ENCODE measurements at places on chromosomes 6 and 20.

- no peak for DNase-seq
These were observed 20.6 kb upstream of the ZBTB24 start for GRCh38 chr6:109503327-109504224.

DNA sequence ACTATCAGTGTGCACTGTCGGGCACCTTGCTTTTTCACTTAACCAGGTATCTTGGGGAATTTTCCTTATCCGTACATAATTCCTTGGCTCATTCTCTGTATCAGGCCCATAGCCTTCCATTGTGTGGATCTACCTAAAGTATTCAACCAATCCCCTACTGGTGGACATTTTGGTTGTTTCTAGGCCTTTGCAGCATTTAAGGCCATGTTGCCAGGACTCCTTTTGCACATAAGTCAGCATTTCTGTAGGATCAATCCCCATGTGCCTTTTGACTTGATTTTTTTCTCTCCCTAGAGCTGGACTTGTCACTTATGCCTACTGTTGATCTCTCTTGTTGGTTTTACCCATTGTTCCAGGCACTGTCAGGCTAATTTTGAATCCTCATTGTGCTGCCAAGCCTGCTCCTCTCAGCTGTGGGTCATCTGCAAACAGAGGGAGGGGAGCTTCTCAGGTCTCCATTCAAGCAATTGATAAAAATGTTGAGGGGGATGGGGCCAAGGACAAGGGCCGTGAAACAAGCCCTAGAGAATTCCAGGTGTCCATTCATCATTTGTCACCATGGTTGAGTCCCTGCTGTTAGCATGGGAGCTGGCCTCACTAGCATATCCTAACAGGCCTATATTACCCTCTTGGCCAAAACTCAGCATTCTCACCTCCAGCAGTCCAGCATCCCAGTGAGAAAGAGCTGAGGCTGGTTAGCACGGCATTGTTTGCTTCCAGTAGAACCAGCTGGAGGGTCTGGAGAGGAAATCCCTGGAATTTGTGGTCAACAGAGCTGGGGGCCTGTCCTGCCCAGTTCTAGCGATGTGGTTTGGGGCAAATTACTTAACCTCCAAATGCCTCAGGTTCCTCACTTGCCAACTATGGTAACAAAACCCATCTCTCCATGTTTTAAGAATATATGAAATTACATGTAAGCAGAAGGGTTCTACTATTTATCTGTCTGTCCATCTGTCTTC lies 178.4 kb downstream of the MRPL14 start:
- no peak for DNase-seq

DNA sequence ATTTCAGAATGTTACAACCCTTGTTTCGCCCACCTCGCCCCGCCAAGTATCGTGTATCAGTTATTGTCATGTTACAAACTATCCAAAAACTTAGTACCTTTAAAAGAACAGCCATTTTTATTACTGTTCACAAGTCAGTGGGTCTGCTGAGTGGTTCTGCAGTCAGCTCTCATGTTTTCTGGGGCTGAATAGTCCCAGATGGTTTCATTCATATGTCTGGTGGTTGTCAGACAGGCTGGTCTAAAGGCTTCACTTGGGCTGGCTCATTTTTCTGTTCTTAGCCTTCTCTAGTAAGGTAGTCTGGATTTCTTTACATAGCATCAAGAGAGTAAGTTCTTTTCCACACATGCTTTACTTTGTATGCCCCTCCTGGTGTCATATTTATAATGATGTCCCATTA lies 8.6 kb downstream of the ZNF292 start:
- no peak for DNase-seq

GRCh38 chr20:44489223-44489622 lies 13.5 kb downstream of the TTPAL start:
- DNase-seq: no peak

DNA sequence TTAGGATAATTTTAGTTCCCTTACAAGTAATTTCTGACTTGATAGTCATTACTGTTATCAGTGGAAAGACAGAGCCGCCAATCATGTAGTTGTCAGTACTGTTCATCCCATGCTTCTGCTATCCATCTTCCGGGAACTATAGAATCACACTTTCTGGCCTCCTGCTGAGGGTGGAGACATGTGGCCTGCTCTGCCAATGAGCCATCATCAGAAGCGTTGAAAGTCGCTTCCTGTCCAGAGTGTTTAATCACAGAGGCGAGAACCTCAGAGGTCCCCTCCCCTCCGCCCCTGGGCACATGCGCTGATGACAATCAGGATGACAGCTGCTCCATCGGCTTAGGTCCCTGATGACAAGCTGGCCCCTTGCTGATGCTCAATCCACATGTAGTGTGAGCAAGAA lies 3.0 kb downstream of the DDO start:
- no peak for DNase-seq

GRCh38 chr6:44066394-44067172 lies 60.7 kb downstream of the MRPL14 start:
- no peak for DNase-seq

DNA sequence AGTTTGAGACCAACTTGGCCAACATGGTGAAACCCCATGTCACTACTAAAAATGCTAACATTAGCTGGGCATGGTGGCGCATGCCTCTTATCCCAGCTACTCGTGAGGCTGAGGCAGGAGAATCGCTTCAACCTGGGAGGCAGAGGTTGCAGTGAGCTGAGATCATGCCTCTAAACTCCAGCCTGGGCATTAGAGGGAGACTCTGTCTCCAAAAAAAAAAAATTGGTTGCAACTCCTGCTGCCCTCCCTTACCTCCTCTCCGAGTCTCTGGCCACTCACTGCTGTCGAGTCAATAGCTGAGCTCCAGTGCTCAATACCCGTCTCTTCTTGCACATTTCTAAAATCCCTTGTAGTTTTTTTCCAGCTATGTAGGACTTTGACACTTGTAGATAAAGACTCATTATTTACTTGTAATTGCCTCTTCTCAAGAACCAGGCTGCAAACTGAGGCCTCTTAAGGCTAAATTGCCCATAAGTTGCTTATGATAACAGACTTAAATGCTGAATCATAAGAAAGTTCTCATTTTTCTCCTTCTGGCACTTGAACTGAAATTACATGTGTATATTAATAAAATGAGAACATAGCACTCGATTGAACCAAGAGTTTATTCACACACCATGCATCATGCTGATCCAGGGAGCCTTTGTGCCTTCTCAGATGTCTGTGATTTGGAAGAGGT lies 13.8 kb downstream of the HECA start:
- no peak for DNase-seq

DNA sequence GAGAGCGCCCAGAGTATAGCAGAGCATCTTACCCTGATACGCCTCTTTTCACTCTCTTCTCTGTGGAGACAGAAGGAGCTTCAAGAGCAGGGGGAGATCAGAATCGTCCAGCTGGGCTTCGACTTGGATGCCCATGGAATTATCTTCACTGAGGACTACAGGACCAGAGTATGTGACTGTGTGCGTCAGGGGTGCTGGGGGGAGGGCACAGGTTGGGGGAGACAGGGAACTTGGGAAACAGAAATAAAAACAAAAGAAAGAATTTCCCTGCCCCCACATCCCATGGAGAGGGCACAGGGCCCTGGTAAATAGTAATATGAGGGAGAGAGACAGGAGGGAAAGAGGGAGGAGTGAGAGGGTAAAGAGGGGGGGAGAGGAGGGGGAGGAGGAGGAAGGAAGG lies 3.0 kb upstream of the C4A start:
- no peak for DNase-seq

GRCh38 chr20:8454137-8454712 lies 322.2 kb downstream of the PLCB1 start:
- no peak for DNase-seq

DNA sequence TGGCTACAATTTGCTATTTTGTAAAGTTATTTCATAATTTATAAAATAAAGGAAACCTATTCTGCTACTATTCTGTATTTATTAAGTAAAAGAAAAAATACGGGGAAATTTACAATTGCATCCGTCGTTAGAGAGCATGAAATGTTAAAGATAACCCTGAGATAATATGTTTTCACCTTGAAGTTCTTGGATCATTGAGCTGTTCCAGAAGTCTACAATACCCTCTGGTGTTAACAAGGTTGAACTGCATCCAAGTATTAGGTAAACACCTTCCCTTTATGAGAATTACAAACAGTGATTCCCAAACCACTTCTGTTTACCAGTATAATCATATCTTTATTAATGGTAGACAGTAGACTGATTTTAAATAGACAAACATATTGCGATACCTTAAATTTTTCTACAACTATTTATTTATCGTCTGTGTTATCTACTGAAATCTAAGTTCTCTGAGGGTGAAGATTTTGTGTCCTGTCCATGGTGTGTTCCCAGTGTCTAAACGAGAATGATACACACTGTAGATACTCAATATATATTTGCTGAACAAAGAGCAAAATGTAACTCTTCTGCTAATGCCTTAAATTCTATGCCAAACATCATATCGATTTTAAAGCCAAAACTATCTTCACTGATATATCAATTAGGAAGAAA lies 28.2 kb downstream of the TBC1D32 start:
- no peak for DNase-seq

- no peak for DNase-seq
These were observed 170.9 kb downstream of the KLHL32 start for GRCh38 chr6:97095311-97095850.

GRCh38 chr6:155325700-155326516 lies 11.6 kb upstream of the TFB1M start:
- no peak for DNase-seq

- no peak for DNase-seq
These were observed 18.7 kb upstream of the CTAGE9 start for GRCh38 chr6:131729550-131729949.

GRCh38 chr20:47055699-47056369 lies 161.2 kb downstream of the EYA2 start:
- DNase-seq: no peak

GRCh38 chr20:33656783-33657703 lies 5.1 kb upstream of the C20orf144 start:
- DNase-seq: no peak

DNA sequence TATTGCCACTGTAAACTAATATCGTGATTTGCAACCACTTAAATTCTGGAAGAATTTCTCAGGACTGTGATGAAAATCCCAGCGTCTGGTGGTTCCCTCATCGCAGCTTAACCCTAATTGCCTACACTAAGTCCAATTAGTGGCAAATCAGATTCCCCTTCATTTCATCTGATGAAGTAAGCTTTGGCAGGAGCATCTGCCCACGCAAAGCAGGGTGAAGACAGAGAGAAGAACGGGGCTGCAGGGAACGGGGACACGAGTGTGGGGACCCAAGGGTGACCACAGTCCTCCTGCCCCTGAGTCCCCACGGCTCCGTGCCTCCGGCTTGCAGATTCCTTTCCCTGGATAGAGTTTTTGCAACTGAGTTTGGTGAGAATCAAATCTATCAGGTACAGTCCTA lies 159.5 kb downstream of the LY86 start:
- DNase-seq: no peak

DNA sequence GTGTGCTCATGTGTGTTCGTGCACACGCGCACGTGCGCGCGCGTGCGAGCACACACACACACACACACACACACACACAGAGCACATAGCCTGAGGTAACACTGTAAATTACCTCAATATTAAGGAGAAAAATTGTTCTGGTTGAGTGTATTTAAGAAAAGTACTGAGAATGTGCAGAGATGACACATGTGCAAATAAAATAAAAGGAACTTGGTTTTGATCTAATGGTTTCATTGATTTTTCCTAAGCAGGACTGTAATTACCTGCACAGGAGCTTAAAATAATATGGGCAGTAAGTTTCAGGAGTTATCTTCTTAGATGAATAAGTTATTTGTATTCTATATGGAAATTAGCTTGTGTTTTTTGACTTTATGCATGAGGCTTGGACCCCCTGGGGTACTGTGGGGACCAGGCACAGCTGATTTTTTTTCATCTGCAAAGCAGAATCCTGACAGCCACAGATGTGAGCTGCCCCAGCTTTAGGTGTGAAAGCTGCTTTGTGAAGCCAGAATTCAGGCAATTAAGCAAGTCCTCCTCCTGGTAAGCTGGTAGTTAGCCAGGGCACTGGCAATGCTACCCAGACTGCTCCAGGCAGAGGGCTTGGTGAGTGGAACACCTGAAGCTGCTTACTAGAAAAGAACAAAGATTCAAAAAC lies 1040.6 kb upstream of the CITED2 start:
- no peak for DNase-seq

DNA sequence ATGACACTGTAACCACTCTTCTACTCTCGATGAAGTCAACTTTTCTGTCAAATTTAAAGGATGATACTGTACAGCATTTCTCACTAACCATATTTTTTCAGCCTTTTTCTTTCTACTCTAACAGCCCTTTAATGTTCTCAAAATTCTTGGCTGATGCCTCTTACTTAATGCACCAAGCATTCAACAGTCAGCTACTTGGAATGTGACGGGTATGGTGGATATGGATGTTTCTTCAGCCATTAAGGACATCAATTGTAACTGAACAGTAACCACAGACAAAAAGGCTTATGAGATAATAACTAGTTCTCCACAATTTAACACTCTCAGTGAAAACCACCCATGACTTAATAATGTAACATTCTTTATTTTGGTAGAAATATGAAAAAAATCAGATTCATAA lies 467.2 kb upstream of the ZNF337 start:
- no peak for DNase-seq

DNA sequence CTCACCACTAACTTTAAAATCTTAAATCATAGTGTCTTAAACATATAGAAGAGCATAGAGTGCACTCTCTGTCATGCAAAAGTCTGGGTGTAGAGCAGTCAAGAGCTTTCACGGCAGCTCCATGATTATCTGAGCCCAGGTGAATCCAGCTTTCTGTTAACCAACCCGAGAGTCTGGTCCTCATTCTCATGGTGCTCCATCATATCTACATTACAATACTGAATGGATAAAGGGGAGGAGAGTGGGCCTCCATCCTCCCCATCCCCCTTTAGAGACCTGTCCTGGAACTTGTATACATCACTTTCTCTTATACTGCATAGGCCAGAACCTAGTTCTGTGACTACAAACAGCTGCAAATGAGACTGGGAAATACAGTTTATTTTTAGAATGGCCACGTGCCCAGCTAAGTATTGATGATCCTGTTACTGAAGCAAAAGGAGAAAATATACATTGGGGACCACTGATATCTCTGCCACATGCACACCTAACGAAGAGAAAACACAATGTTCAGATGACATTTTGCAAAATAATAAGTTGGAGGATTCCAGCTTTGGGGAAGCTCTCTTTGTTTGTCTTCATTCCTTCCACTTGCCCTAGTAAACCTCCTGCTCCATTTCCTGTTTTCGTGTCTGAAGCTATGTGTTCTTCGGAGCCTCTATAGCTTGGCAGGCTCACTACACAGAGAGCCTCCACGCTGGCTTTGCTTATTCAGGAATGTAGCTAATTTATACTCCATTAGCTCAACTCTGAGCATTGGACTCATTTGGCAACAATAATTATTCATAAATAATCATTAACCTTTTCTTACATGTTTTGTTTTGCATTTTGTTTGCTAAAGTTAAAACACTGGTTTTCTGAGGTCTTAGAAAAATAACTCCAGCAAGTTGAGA lies 110.1 kb downstream of the IYD start:
- no peak for DNase-seq

DNA sequence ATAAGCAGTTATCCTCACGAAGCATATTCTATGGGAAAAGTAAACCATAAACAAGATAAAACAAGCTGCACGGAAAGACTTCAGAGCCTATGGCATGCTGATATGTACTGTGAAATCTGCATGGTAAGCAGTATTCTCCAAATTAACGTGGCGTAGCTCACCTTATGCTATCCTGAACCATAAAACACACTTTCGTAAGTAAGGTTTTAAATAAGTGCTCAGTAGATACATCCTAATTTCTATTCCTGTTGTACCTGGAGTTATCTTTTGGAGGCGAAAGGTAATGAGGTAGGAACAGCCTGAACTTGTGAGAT lies 208.7 kb downstream of the GMDS start:
- no peak for DNase-seq

Data from stimulated activated CD8-positive, alpha-beta memory T cell treated with anti-CD3 and anti-CD28 coated beads, Interleukin-4, amount 100 ng/mL, for 1 hour (primary cell).